NCI-H510A (cell line): ENCODE measurements at places on chromosomes 11 and 22.

GRCh38 chr11:68924073-68924925, 20.6 kb downstream of the IGHMBP2 start:
- DNase-seq = no peak

DNA sequence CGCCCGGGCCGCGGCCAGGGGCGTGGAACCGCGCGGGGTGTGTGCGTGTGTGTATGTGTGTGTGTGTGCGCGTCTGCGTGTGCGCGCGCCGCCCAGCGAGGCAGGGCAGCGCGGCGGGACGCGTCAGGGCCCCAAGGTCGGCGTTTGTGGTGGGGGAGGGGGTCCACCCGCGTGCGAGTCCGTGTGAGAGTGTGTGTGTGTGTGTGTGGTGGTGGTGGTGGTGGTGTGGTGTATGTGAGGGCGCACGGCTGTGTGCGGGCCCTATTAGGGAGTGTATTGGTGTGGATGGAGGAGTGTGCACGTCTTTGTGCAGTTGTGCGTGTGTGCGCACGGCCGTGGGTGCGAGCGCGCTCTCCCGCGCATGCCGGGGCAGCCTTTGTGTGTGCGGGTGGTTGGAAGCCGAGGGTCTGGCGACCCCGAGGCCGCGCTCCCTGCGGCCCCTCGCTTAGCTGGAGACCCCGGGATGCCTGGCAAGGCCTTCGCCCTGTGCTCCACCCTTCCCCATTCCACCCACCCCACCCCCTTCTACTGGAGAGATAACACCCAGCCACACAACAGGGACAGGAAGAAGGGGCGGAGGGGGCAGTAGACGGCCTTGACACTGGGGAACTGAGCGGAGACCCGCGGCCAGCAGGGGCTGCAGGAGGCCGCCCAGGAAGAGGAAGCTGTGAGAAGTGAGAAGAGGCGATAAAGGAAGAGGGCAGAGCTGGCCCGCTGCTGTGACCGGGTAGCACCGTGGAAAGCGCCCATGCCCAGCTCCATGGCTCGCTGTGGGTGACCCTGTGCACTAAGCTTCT, 528 bp upstream of the ARRB1 start:
- no peak for DNase-seq

DNA sequence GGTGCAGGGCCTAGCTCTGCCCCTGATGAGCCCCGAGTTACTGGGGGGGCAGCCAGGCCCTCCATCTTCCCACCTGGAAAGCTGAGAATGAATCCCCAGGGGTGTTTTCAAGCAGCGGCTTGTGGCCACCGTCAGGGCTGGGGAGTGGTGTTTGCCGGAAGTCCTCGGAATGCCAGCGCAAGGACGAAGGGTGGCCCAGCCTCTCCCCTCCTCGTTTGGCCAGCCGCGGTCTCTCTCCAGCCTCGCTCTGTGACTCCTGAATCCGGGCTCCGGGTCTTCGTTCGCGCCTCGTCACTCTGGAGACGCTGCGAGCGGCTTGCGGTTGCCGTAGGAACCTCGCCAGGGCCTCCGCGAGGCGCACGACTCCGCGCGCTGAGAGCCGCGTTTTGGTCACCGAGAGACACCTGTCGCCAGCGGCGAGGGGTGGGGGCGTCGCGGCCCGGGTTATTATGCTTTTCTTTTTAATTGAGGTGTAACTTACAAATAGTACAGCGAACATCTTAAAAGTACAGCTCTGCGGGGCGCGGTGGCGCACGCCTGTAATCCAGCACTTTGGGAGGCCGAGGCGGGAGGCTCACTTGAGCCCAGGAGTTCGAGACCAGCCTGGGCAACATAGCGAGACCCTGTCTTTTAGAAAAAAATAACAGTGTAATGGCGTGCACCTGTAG, 6.3 kb upstream of the KDELR3 start:
- peak; percentile 65 for DNase-seq

DNA sequence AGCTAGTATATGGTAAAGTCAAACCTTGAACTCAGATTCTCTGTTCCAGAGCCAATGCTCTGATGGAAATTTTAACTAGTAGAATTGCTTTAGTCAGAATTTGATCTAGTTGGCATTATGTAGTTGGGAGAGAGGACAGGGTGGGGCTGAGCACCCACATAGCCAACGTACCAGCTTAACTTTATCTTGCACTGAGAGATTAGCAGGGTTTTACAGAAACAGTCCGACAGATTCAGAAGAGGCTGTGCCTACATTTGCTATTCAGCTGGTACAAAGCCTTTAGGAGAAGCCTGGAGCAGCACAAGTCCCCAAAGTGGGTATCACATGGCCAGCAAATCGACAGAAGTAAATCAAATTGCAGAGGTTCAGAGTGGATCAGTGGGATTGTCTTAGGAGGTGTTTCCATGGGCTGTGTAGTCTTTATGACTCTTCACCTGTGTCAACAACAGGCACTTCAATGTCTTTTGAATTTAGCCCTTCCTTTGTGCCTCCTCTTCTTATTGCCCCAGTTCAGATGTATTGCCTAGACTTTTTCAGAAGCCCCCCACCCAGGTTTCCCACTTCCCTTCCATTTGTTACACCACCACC, 7.3 kb upstream of the CSRP3 start:
- DNase-seq = no peak

GRCh38 chr11:117830072-117830471, 5.5 kb upstream of the FXYD2 start:
- no peak for DNase-seq

DNA sequence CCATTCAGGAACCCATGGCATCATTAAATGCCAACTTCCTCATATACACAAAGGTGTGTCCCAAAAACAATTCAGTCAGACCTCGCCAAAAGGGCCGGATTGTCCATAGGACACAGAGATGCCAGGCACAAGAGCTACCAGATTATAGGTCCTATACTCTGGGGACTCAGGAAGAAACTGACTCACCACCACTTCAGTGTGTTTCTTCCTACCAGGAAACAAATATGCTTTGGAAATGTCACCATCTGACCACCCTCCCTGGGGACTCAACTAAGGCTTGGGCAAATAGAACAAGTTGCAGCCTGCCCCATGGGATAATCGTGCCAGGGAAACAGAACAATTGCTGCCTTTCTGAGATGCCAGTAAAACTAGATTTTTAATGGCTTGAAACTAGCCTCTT, 11.7 kb downstream of the POU2AF3 start:
- peak; percentile 76 for DNase-seq

DNA sequence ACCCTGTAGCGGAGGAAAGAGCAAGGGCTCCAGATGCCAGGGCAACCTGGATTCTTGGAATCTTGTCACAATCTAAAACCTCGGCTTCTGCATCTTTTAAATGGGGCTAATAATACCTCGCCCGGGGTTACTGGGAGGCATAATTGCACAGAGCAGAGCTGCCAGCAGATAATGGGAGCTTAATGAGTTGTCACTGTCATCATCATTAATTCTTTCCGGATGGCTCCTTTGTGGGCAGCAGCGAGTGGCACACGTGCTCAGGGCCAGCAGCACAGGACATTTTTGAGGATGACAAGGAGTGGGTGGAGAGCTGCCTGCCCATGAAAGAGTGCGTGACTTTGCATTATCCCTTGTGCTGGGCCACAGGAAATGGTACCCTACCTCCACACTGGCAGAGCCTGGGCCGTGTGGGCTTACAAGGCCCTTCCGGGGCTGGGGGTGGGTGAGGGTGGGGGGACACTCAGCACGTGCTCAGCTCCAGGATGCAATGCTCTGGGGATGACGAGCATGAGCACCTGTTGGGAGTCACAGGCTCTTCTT, 5.7 kb downstream of the PDGFB start:
- DNase-seq = peak; percentile 20

- DNase-seq = no peak
Measured at GRCh38 chr11:128285321-128285720, 302.0 kb downstream of the ETS1 start.

DNA sequence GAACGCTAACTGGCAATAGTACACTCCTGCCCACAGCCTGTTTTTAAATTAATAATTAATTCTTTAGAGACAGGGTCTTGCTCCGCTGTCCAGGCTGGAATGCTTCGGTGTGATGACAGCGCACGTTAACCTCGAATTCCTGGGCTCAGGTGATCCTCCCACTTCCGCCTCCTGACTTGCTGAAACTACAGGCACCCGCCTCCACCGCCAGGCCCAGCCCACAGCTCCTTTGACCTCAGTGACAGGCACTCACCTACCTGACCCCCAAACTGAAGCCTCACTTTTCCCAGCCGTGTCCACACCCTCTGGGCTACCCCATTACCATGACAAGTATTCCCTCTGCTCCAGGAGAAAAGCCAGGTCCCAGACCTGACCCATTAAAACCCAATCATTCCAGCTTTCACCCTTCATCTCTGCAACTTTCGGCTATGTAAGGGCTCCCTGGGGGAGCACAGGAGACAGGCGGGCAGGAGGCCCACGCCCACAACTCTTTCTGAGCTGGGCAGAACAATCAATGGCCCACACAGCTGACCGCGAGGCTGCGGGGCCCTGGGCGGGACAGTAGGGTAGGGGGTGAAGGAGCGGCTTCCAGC, 730 bp downstream of the LMNTD2 start:
- DNase-seq = no peak

- DNase-seq = no peak
Measured at GRCh38 chr11:41309716-41310115, 149.7 kb downstream of the LRRC4C start.

DNA sequence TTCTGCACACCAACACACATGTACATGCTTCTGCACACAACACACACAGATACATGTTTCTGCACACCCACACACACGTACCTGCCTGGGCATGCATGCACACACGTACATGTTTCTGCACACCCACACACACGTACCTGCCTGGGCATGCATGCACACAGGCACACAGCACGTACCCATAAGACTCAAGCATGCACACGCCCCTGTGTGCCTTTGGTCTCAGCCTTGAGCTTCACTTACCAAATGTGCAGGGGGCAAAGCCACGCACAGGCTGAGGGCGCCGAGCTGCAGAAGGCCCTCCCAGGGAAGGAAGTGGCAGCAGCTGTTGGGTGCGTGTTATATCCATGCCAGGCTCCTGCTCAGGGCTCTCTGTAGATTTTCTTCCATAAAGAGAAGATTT, 34.7 kb upstream of the SMIM38 start:
- no peak for DNase-seq

DNA sequence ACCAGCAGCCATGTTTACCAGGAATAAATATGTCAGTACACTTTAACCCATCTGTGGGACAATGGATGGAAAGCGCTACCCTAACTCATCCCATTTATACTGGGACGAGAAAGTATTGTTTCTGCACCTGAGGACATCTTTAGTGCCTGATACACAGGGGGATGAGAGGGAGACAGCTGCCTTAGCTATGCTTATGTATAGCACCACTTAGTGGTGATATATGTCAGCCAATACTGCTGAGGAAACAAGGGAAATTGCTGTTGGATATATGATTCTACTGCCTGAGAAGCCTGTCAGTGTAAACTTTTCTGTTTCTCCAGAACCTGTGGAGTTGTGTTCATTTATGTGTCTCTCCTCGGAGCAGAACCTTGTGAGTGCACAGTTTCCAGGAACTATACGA, 13.3 kb upstream of the CEP295 start:
- no peak for DNase-seq
